ENCODE measurements at places on chromosomes 3 and 15.

GRCh38 chr3:46298871-46299607 is 54.9 kb upstream of the CCR2 start:
- no peak for DNase-seq

GRCh38 chr3:16386561-16386960 is 121.5 kb downstream of the OXNAD1 start:
- DNase-seq = no peak

GRCh38 chr15:67521783-67522568 is 1.0 kb downstream of the C15orf61 start:
- no peak for DNase-seq

DNA sequence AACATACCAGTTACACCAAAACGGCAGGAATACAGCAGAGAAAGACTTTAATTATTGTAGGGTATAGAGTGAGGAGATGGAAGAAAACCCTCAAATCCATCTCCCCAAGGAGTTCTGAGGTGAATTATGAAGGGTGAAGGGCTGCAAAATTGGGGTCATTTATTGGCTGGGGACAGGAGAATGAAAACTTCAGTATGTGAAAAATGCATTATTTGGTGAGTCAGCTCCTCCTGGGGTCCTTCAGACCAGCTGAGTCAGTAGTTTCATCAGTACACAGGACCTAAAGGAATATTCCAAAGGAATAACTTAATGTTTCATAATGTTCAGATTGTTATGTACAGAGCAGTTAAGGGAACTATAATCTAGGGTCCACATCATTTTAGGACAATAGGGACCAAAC is 566.0 kb downstream of the GBE1 start:
- DNase-seq = no peak

GRCh38 chr3:108907194-108907593 is 46.5 kb downstream of the GUCA1C start:
- no peak for DNase-seq

GRCh38 chr3:182252802-182253201 is 540.5 kb upstream of the ATP11B start:
- no peak for DNase-seq

- DNase-seq = no peak
Measured at GRCh38 chr3:160831401-160831800, 75.4 kb downstream of the PPM1L start.

DNA sequence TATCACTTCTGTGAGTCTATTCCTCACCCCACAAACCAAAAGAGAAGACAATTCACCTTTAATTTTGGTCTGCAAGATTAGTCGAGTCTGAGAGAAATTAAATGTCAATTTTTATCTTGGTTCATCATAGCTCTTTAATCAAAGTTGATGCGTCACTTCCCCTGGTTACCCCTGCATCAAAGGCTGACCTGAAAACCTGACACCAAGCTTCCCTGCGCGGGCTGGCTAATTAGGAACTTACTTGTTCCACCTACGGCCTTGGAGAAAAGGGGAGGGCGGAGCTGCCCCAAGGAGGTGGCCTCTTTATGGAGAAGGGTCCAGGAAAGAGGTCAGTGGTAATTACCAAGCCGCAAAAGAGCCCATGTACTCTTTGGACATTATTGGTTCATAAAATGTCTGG is 218.4 kb downstream of the ARRDC4 start:
- DNase-seq = no peak

All from stimulated activated CD8-positive, alpha-beta memory T cell treated with anti-CD3 and anti-CD28 coated beads, Interleukin-15, amount 100 ng/mL, for 24 hours (primary cell).